ENCODE measurements at places on chromosomes 1 and 21.

- no peak for DNase-seq
These were observed 44.1 kb upstream of the EIF4G3 start for GRCh38 chr1:21220815-21221214.

- no peak for DNase-seq
These were observed 153.3 kb downstream of the NR5A2 start for GRCh38 chr1:200180821-200181220.

DNA sequence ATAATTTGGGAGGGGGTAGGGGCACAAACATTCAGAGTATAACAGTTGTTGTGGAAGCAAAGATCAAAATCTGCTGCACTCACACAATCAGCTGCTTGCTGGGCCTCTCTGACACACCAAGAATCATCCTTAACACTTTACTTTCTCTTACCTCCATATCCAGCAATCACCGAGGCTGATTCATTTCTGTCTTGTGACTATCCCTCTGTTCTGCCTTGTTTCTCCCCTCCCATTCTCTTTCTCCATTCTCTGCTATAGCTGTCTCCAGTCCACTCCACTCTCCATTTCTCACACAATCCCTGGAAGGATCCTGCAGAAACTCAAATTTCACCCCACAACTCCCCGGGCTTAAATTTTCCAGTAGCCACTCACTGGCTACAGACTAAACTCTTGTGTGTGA, 91.8 kb upstream of the NGF start:
- DNase-seq: no peak

DNA sequence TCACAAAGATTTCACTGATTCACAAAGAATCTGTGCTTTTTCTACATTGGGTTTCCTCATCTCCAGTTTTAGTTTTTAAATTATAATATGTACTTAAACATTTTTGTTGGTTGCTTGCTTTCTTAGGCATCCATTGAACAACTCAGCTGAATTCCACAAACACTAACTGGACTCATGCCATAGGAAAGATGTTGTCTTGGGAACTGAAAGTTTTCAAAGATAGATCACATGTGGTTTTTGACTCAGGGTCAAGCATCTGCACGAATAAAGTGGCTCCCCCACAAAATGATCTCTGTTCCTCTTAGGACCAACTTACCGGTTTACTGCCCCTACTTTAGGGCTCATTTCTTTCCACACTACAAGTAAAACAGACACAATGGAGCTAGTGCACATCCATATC, 3.1 kb upstream of the KRTAP21-1 start:
- no peak for DNase-seq

- no peak for DNase-seq
These were observed 87.5 kb upstream of the RHOU start for GRCh38 chr1:228647523-228648444.

- no peak for DNase-seq
These were observed 4.2 kb upstream of the GPN2 start for GRCh38 chr1:26894263-26894662.

DNA sequence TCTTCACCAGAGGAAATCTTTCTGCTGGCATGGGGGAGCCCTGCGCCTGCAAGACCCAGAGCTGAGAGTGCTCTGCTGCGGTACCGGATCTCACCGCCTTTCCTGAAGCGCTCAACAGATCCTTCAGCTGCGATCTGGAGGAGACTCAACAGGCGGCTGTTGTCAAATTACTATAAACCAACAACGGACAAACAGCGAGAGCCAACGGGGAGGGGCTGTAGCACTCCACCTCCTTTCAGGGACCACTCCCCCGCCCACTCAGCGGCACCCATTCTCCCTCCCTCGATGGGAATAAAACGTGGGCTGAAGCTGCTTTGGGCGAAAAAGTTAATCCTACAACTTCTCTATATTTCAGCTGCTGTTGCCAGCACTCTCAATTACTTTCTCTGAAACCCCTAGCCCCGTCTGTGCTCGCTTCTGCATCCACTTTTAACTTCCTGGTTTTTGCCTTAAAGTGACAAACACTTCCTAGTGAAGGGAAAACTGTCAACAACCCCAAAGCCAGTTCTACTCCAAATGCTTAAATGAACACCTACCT, at the start of gene FMO5:
Gene FMO5 (minus strand): TSS at position 147 of the 538 bp plus-strand sequence. CDS start 310 bp downstream, outside the sequence.
- DNase-seq: no peak

DNA sequence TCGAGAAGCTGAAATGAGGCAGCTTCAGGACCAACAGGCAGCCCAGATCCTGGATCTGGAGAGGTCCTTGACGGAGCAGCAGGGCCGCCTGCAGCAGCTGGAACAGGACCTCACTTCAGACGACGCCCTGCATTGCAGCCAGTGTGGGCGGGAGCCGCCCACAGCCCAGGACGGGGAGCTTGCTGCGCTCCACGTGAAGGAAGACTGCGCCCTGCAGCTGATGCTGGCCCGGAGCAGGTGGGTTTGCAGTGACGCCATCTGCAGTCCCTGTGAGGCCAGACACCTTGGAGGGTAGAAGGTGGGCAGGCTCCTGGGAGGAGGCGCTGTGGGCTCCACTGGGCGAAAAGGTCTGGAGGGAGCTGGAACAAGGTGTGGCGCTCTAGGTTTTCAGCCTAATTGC, 39.7 kb downstream of the PCNT start:
- DNase-seq: no peak

DNA sequence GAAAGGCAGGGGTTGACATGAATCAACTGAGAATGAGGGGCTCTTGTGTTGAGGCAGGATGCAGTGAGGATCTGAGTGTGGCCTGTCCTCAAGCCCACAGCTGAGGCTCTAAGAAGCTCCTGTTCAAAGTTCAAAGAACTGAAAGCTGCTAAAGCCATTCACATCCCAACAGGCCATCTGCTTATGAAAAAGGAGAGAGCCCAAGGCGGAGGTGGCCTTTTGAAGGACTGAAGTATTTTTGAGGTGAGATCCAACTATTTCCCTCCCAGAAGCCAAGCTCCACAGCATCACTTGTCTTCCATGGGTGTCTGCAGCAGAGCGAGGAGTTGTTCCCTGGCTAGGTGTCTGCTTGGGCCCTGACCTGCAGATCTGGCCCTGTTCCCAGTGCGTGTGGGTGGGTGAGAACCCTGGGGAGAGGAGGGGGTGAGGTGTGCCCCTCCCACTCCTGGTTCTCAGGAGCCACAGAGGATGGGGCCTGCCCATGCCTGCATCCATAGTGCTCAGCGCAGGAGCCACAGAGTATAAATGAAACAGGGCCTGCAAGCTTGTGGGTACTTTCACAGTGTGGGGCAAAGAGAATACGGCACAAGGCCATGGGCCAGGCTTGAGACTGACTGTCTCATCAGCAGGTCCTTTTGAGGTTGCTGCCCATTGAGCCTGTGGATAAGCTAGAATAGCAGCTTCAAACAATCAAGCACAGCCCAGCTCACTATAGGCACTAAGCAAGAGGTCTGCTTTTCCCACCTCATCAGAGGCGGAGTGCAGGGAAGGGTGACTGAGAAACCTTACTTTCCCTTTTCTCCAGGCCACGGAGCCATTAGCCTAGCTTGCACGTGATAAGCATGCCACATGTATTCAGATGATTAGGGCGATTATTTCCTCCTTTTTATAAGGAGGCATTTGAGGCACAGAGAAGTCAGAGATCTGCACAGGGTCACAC, 15.7 kb downstream of the REG4 start:
- no peak for DNase-seq
